ENCODE measurements at places on chromosomes 3 and 15.
A peak's percentile ranks its signal among the peaks of the same experiment; 100 is the strongest.

DNA sequence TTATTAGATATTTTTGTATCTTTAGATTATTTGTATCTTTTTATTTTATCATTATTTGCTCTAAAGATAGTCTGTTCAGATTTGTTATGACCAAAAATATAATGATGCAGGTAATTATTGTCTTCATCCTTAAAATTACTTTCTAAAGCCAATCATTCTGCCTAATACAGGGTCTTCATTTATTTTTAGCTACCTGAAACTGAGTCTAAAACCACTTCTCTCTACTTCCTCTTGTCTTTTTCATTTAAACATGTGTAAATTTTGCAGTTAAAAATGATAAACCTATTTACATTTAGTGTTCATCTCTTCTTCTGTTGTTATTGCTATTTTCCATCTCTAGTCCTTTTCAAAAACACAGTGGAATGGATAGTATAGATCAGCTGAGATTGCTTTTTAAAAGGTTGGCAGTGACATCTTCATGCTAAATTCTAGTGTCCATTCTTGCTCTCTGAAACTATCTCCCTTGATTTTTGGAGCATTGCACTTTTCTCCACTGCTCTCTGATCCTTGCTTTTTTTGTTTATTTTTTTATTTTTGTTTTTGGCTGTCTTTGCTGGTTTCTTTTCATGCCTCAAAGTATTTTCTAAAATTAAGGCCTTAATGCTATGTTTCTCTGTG, 91.8 kb downstream of the UBE2E2 start:
- no peak for DNase-seq

DNA sequence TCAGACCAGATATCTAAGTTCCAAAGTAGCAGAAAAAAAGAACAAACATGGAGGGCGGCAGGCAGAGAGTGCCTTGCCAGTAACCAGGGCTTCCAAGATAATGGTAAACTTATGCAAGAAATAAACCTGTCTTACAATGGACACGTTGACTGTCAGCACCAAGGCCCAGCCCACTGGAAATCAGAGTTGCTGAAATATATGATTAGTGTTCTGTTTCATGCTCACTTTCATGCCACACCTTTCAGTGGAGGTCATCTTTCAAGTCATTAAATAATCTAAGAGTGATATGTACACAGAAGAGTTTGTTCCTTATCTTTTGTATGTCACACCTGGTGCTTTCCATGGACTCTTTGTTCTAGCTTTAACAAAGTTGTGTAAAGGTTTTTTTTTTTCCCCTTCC, 358.1 kb downstream of the MECOM start:
- DNase-seq: no peak

DNA sequence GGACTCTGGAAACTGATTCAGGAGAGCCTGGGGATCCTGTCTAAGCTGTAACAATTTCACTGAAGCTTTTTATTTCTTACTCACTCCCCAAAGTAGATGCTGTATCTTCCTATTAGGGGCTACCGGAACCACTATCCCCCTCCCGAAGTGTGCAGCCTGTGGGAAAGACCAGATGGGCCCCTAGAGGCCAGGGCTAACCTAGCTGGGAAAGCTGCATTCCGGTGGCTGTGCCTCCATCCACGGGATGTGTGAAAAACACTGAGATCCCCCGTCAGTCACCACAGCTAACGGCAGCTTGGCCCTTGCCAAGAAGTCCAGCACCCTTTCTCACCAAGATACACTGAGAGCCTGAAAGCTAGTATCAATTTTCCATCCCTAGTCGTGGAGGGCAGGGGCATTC, 3.1 kb downstream of the SSUH2 start:
- DNase-seq: no peak

- no peak for DNase-seq
These were observed 61.5 kb downstream of the CGGBP1 start for GRCh38 chr3:87997298-87997697.

GRCh38 chr3:49173792-49174170, 2.4 kb downstream of the KLHDC8B start:
- DNase-seq: no peak

GRCh38 chr3:98561727-98562521, 30.1 kb downstream of the GPR15 start:
- peak; percentile 12 for DNase-seq

DNA sequence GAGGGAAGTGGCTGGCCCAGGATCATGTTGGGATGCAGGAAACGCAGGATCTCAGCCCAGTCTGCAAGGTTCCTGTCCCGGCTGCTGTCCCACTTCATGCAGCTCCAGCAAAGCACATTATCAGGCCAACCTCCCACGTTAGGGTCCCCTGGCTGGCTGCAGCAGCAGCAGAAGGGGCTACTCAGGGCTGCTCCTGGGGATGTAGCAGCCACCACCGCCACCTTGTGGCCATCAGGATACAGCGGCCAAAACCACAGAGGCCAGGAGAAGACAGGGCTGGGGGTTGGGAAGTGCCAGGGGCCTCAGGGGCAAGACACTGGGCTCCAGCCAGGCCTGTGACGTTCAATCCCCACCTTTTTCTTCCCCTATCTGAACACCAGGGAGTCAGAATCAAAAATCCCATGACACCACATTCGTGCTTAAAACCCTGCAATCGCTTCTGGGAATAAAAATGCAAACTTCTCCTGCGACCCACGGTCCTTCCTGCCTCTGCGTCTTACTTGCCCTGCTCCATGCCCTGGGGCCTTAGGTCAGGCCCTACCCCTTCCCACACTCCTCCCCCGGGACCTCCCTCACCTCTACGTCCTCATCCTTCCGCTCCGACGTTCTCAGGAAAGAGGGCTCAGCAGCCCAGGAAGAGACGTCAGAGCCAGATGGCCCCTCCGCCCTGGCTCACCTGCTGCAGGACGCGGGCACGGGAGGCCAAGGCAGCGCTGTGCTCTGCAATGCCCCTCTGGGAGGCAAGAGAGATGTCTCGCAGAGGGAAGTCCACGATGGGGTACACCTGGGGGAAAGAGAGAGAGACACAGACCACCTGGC, 21.5 kb downstream of the SSUH2 start:
- peak; percentile 70 for DNase-seq

All from IMR-90 (cell line).